Caco-2 (cell line): ENCODE measurements at places on chromosomes 4 and X.
A peak's percentile ranks its signal among the peaks of the same experiment; 100 is the strongest.

- no peak for DNase-seq
Measured at GRCh38 chrX:49137492-49137891, 14.0 kb upstream of the GPKOW start.

DNA sequence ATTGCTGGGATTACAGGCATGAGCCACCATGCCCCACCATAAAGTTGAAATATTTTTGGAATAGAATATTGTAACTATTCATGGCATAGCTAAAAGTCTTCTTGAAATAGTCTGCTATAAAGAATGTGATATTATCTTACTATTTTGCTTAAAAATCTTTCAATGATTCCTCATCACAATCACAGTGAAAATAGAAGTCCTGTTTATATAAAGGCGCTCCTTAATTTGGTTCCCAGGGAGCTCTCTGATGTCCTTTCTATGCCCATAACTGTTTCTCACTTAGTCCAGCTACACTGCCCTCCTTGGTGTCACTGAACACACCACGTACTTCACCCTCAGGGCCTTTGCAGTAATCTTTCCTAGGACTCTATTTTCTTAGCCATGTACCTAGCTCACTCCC, 331.7 kb upstream of the GIMD1 start:
- DNase-seq, result no peak

GRCh38 chr4:104795264-104795939, 300.7 kb upstream of the CXXC4 start:
- DNase-seq, result no peak

DNA sequence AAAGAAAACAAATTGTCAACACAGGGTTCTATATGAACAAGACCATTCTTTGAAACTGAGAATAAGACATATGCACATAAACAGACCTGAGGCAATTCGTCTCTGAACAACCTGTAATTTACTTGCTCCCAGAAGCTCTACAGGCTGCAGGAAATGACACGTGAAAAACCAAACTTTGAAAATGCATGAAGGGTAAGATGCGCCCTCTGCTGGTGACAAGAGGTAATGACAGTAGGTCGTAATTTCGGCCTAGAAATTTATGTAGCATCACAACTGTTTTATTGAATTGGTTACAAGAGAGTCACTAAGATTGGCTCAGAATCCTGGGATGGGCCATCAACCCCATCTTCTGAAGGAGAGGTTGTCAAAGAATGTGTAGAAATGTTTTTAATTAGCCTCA, 276.5 kb downstream of the PPP4R3C start:
- DNase-seq, result peak; percentile 35

DNA sequence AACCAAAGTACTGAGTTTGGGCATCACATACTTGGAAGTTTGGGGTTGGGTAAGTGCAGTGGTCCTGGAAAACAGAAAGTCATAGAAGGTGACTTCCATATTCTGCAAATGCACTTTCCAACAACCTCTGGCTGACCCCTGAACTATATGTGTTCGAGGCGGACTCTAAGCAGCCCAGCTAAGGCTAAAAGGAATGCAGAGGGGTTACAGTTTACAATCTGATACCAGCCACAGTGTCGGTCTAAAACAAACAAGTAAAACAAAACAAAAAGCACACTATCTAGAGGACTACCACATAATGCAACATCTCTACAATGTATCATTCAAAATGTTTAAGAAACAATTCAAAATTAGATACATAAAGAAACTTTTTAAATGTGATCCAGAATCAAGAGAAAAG, 185.6 kb downstream of the ADAMTS3 start:
- DNase-seq, result no peak

GRCh38 chr4:111839141-111839540, 306.1 kb upstream of the FAM241A start:
- DNase-seq, result no peak

DNA sequence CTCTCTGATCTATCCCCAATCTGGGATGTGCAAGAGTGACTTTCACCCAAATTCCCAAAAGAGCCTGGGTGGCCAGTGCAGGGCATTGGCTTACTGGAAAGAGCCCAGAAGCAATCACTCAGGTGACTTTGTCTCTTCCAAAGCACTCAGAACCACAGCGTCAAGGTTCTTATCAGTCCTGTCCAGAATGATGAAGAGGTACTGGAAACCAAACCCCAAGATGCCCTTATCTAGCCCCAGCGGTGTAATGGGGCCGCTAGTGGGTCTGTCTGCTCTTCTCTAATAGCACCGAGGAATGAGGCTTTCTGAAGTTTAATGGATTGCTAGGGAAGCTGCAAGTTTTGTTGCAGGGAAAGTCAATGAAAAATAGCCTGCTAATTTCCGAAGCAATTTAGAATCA, 21.6 kb downstream of the CLNK start:
- no peak for DNase-seq

- no peak for DNase-seq
Measured at GRCh38 chrX:63784902-63785707, at the start of gene ARHGEF9. Gene ARHGEF9, minus strand, starts transcription at chrX:63785214. Its CDS starts 69 bp downstream, at chrX:63785145.

DNA sequence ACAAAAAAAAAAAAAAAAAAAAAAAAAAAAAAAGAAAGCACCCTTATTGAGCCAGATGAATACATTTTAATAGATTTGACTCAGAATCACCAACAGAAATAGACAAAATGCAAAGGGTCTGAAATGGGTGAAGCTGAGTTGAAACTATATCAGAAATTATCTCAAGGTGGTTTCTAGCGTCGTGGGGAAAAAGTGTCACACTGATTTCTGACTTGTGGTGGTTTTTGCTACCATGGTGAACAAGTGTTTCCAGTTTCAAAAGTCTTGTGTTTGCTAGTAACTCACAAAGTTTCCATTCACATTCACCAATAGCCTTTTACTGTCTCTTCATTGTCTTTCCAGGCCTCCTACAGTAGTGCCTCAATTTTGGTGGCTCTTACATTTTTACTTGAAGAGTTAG, 135.5 kb downstream of the ARHGAP24 start:
- DNase-seq, result no peak
